ENCODE measurements at places on chromosomes 3 and 15. TPM values are rescaled to one million over a fixed set of nuclear protein-coding genes. Genes with fewer than 3 reads are reported as not detected.

The ST8SIA2 gene
- polyA plus RNA-seq, result 1.2 TPM

GRCh38 chr3:71487418-71487817, 96.1 kb downstream of the FOXP1 start:
- DNase-seq, result no peak

DNA sequence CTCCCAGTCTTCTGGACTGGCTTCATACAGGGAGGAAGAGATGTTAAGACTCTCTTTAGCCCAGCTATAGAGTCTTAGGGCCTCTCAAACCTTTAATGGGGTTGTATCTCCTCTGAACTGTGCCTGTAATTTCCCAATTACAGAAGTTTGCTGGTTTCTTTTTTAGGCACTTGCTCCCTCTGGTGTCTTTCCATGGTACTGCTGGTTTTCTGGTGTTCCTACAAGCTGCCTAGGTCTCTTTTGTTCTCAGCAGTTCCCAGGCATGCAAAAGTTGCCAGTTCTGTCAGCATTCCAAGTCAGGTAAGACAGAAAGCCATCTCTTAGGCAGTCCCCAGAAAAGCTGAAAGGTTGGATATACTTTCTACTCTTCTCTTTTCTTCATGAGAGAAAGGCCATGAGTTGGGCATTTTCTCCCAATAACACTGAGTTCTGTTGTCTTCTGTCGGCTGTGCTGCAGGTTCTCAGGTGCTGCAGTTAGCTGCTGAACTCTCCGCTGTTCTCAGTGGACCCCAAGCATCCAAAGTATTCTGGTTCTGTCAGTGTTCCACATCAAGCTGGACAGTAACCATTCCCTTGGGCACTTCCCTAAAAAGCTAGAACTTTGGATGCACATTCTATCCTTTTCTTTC, 54.4 kb upstream of the EHHADH start:
- DNase-seq, result no peak

The C3orf70 gene
- 1.2 TPM for polyA plus RNA-seq

- DNase-seq, result no peak
Observed at GRCh38 chr3:155217591-155217990, 75.9 kb downstream of the STRIT1 start.

The GATA2 gene
- polyA plus RNA-seq, result 29.8 TPM

The P2RY12 gene
- 0.33 TPM for polyA plus RNA-seq

The BNC1 gene
- 0.15 TPM for polyA plus RNA-seq

The TUSC7 gene
- polyA plus RNA-seq, result not detected

- no peak for DNase-seq
Observed at GRCh38 chr3:160935413-160936095, 169.6 kb downstream of the B3GALNT1 start.

- no peak for DNase-seq
Observed at GRCh38 chr3:24439021-24439420, 55.6 kb downstream of the THRB start.

- DNase-seq, result no peak
Observed at GRCh38 chr3:120693439-120694171, 11.6 kb upstream of the HGD start.

- DNase-seq, result no peak
Observed at GRCh38 chr3:114857299-114857701, 289.8 kb downstream of the ZBTB20 start.

The DNAJC17 gene
- polyA plus RNA-seq, result 62.1 TPM

DNA sequence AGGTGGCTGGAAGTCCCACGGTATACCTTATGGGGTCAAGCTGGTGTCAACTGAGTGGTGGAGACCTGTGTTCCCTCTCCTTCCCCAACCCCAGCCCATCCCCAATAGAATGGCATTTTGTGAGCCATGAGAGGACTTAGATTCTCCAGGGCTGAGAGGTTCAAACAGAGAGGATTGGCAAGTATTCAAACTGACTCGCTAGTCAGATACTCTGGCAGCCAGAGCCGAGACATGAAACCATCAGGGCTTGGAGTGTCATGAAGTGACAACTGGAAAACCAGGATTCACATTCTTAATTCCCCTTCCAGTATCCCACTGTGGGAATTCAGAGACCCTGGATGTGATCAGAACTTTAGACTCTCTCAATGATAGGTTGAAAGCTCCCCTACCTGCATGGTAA, 159.4 kb upstream of the SNTN start:
- no peak for DNase-seq

- no peak for DNase-seq
Observed at GRCh38 chr15:68699124-68699880, 120.5 kb downstream of the CORO2B start.

The MORC1 gene
- not detected for polyA plus RNA-seq

The JMJD7 gene
- polyA plus RNA-seq, result 23.0 TPM

DNA sequence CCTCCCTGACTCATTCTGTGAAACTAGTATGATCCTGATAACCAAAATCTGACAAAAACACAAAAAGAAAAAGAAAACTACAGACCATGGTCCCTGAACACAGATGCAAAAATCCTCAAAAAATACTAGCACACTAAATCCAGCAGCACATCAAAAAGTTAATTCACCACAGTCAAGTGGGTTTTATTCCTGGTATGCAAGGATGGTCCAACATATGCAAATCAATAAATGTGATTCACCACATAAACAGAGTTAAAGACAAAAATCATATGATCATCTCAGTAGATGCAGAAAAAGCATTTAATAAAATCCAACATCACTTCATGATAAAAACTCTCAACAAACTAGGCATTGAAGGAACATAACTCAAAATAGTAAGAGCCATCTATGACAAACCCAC, 12.8 kb downstream of the SAXO2 start:
- DNase-seq, result no peak

DNA sequence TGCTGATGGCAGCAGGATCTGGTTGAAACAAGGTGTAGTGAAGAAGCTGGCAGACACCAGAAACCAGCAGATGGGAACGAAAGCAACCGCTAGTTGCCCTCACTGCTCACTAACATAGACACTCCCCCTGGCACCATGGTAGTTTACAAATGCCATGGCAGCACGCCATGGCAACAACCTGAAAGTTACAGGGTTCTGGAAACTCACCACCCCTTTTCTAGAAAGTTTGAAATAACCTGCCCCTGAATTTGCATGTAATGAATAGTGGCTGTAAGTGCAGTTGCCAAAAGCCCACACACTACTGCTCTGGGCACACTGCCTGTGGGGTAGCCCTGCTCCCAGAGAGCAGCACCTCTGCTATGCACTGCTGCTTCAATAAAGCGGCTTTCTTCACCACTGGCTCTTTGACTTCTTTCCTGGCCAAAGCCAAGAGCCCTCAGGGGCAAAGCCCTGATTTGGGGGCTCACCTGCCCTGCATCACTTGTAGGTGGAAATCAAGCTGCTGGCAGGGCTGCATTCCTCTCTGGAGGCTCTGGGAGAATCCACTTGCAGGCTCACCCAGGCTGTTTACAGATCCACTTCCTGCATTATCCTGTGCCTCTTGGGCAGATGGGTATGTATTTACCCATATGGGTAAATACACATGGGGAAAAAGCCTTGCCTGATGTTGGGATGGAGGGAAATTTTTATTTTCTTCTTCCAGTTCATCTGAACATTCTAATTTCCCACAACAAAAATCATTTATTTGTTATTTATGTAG, 2.0 kb upstream of the GP9 start:
- no peak for DNase-seq

GRCh38 chr3:170267793-170268192, 45.6 kb downstream of the PRKCI start:
- DNase-seq, result no peak

DNA sequence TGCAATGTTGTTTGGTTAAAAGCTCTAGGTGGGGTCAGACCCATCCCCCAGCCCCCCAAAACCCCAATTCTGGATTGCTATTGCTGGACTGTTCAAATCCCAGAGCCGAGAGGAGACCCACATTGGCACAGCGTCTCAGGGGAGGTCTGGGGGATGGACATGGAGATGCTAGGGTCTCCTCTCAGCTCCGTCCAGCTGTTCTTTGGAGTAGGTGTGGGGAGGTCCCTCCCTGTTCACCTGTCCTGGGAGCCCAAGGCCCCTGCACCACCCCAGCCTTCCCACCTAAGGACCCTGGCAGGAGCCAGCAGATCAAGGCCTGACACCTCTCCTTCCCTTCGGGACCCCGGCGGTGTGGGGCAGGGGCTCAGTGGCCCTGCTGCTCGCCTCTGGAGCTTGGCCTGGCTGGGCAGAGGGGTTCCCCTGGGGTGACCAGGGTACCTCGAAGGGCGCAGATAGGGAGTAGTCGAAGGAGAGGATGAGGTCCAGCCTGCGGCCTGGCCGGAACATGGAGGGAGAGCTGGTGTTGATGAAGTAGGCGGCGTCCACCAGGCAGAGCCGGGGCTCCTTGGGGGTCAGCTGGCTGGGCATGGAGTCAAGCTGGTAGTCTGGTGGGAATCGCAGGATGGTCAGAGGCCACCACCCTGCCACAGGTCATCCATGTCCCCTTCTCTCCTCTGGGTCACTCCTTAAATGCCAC, 23.9 kb downstream of the PLA2G4D start:
- no peak for DNase-seq

GRCh38 chr3:52959773-52960172, 62.4 kb upstream of the STIMATE start:
- DNase-seq, result no peak

DNA sequence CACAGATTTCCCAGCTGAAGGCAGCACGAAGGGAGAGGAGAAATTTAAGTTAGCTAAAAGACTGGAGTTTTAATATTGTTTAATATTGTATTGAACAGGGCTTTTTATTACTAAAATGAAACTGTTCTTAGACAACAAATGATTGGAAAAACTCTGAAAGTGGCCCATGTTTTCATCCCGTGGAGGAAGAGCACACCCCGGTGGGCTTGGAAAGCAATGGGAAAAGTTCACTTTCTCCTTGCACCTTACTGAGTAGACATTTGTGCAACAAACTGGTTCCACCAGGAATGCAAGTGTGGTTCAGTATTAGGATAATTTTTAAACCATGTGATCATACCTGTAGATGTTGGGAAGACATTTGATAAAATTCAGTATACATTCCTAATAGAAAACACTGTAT, 8.2 kb upstream of the ESYT3 start:
- no peak for DNase-seq

GRCh38 chr15:58839485-58839884, 68.4 kb downstream of the MINDY2 start:
- no peak for DNase-seq

DNA sequence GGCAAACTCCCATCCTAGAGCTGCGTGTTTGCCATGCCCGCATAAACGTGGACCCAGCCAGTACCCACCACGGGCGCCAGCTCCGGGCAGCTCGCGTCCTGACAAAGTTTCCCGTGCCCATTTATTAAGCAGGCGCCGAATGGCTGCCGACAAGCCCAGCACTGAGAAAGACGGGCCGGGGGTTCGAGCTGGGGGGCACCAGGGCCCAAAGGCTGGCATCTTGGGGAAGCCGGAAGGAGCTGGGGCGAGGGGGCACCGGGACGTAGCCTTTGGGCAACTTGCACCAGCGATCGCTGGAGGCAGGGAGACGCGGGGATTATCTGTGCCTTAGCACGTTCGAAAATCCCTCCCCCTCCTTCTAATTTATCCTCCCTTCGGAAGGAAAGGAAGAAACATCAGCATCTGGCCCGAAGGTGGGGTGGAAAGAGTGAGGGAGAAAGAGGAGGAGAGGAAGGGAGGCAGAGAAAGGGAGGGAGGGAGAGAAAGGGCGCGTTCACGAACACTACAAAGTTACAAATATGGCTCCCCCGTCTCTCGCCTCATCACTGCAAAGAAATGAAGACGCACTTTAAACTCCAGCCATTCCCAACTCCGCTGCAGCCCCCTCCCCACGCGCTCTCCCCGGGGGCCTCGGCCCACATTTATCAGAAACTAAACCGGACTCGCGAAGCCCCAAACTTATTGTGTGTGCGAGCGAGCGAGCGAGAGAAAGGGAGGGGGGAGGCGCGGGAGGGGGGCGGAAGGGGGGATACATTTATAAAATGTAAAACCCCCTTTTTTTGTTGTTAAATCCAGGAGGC, 1.0 kb downstream of the ANP32A start:
- peak; percentile 51 for DNase-seq

The ZMAT3 gene
- polyA plus RNA-seq, result 2.1 TPM

- no peak for DNase-seq
Observed at GRCh38 chr3:63662011-63662410, 9.5 kb downstream of the SNTN start.

GRCh38 chr3:177126015-177126773, 71.1 kb downstream of the TBL1XR1 start:
- no peak for DNase-seq

Data from heart right ventricle (tissue), 16 donors.